Large intestine (tissue), 12 donors: ENCODE measurements at places on chromosomes 3 and 15. TPM values are rescaled to one million over a fixed set of nuclear protein-coding genes. Genes with fewer than 3 reads are reported as not detected.

The SCN5A gene
- 3.5 TPM for polyA plus RNA-seq

DNA sequence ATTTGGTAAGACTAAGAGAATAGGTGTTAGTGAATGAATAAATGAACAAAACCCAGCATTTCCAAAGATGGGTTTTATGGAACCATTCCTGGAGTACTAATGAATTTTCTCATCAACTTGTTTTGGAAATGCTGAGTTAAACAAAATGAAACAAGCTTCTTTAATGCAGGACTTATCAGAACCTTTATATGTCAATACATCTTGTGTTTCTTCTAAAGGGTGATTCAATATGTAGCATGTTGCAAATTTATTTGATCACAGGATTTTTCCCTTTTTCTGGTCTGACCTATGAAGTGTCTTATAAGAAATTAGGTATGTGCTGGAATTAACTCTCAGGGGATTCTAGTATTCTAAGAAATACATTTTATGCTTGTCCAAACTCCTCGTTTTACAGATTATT lies 53.2 kb downstream of the EDEM1 start:
- no peaks in the 10 kb centered on the region for H3K27me3 ChIP-seq
- H3K36me3 ChIP-seq, result no peaks in the 10 kb centered on the region
- H3K27ac ChIP-seq, result no peak overlapping the region
- no peak overlapping the region for H3K4me3 ChIP-seq
- no peaks in the 10 kb centered on the region for H3K4me1 ChIP-seq

The PLA2G4D gene
- polyA plus RNA-seq, result 0.06 TPM

DNA sequence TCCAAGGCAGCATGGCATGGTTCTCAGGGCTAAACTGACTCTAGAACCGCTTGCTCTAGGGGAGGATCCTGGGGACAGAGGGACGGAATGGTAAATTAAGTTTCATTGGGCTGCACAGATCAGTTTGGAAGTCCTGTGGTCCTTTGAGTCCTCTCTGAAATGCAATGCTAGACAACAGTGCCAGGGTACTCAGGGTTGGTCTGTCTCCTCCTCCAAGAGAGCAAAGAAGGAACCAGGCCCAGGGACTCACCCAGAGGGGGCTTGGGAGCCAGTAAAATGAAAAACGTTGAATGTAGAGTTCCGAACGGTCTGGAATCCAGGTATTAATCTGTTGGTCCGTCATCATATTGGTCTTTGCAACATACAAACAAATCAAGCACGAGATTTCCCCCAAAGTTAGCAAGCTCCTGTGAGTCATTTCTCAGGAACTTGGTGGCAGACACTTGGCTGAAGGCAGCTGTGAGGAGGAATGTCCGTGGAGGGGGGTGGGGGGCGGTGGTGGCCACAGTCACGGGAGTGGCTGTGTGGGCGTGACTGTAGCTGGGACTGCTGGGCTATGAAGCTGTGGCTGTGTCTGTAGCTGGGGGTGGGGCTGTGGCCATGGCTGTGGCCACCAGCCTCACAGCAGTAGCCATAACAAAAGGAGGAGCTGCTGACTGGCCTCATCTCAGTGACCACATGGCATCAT lies 361.0 kb downstream of the SHQ1 start:
- DNase-seq, result peak; percentile 19
- no peaks in the 10 kb centered on the region for H3K27me3 ChIP-seq
- H3K4me1 ChIP-seq, result peaks cover 6% of the 10 kb centered on the region
- no peaks in the 10 kb centered on the region for H3K36me3 ChIP-seq
